ENCODE measurements at places on chromosomes 2 and 18. TPM values are rescaled to one million over a fixed set of nuclear protein-coding genes. Genes with fewer than 3 reads are reported as not detected.

DNA sequence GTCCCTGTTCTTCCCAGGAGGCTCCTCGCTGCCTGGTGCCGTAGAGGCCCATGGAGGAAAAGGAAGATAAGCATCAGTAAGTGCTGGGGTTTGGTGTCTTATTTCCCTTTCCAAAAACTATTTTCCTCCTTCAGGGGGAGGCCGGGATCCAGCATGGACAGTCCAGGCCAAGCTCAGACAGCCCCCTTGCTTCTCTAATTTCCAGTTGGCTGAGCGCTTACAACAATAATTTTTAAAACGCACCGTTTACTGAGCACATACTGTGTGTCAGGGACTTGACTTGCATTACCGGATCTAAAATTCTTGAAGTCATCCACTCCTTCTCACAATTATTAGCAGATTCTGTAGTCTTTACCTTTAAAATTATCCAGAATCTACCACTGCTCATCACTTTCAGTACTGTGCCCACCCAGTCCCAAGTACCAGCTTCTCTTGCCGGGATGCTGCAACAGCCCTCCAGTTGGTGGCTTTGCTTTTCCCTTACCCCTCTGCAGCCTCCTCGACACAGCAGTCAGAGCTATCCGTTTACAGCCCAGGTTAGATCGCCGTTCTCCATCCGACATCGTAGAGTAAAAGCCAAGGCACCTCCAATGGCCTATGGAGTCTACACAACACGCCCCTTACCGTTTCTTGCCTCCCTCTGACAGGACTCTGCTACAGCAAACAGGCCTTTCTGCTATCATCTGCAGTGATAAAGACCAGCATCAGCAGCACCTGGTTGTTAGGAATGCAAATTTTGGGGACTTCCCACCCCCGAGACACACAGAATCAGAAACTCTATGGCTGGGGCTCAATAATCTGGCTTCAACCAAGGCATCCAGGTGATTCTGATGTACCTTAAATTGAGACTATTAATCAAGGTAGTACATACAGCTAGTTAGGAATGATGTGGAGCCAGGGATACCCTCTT, 75.2 kb upstream of the TSPYL6 start:
- H3K27ac ChIP-seq, result no peak overlapping the region
- peak; percentile 7 for DNase-seq
- H3K36me3 ChIP-seq, result no peaks in the 10 kb centered on the region
- H3K4me1 ChIP-seq, result peaks cover 13% of the 10 kb centered on the region
- H3K27me3 ChIP-seq, result no peaks in the 10 kb centered on the region

GRCh38 chr2:68709421-68709911, 25.1 kb upstream of the ARHGAP25 start:
- no peaks in the 10 kb centered on the region for H3K36me3 ChIP-seq
- DNase-seq, result peak; percentile 27
- H3K27ac ChIP-seq, result no peak overlapping the region
- H3K27me3 ChIP-seq, result no peaks in the 10 kb centered on the region
- H3K4me3 ChIP-seq, result no peak overlapping the region

PSMD1 gene
- total RNA-seq, result 27.4 TPM

DNA sequence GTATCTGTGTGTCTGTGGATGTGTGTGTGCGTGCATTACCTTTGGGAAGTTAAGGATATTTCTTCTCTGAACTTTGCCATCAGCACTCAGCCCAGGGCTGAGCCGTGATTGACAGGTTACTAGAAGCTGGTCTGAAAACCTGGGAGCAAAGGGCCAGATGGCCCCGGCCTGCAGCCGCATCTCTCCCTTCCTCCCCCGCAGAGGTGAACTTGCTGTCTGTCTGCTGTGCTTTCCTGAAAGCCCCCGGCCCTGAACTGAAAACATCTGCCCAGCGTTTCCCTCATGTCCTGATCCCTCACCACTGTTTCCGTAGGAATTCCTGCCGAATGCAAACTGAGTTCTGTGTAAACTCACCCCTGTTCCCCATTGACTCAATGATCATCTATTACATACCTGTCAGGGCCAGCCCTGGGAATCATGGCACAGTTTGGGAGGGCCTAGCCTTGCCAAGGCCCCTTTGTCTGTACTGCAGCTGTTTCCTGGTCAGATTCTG, 45.8 kb downstream of the MYCN start:
- no peaks in the 10 kb centered on the region for H3K27me3 ChIP-seq
- no peak for DNase-seq
- H3K4me3 ChIP-seq, result no peak overlapping the region
- no peaks in the 10 kb centered on the region for H3K36me3 ChIP-seq

DNA sequence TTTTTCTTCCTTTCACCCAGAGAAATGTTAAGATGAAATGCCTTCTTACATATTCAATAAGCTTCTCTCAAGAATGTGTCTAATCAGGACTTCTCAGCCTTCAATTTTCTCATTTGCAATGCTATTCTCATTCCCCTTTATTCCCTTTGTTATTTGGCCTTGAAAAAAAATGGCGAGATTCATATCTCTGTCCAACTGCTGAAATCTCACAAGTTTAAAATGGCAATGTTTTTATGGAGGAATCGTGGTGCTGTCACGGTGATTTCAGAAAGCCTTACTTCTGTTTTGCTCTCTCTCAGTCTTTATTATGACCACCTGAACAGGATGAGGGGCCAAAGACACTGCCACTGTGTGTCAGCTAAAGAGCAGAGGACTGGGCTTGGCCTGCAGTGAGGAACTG, 928.5 kb downstream of the DCC start:
- H3K4me3 ChIP-seq, result no peak overlapping the region
- H3K4me1 ChIP-seq, result no peaks in the 10 kb centered on the region
- no peaks in the 10 kb centered on the region for H3K27me3 ChIP-seq
- no peaks in the 10 kb centered on the region for H3K36me3 ChIP-seq

DNA sequence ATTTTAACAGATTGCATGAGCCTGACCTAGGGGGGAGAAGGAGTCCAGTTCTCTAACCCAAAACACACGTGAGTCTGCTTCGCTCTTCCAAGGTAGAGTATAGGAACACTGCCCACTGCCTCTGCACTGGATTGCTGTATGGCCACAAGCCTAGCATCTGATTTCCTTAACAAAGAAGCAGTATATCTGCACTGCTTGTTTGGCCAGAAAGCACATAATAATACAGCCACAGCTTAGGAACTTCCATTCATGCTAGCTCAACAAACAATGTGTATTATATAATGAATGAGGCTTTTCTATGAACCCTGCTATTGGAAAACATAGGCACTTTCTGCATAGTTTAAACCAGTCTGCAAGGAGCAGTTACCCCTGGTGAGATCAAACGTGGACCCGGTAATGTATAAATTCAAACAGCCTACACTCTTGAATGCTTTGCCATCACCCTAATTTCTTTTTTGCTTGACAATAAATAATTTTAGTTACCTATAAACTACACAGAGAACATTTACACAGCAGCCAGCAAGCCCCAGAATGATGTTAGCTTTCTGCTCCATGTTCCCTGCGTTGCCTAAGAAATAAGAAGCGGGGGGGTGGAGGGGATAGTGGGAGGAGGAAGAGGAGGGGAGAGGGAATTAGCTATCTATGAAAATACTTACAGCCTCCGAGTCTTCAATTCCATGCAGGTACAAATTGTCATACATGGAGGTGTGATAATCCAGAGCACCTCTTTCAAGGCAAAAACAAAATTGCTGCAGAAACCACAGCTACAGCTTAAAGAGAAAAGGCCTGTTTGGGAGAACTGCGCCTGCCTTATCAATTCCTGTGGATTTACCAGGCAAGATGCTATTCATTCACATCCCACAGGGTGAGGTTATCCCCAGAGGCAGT, 125.6 kb downstream of the CACNB4 start:
- no peaks in the 10 kb centered on the region for H3K36me3 ChIP-seq
- H3K4me1 ChIP-seq, result no peaks in the 10 kb centered on the region
- H3K27me3 ChIP-seq, result no peaks in the 10 kb centered on the region
- no peak overlapping the region for H3K27ac ChIP-seq
- no peak for DNase-seq

DNA sequence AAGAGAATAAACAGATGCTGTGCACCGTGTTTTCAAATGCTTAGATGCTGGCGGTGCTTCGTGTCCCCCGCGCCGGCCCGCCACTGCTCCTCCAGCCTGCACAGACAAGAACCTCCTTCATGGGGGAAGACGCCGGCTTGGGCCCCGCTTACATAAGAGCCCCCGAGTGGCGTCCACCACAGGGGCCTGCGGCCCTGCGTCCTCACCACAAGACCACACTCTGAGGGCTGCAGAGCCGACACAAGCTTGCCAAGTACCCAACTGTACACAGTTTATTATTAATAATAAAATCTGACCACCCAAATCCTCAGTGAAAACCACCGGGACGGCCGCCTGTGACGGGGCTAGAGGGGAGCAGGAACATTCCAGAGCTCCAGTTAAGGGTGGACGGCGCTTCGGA, 232.2 kb downstream of the HDAC4 start:
- H3K27ac ChIP-seq, result no peak overlapping the region
- H3K4me3 ChIP-seq, result no peak overlapping the region
- H3K4me1 ChIP-seq, result no peaks in the 10 kb centered on the region
- H3K27me3 ChIP-seq, result no peaks in the 10 kb centered on the region
- no peaks in the 10 kb centered on the region for H3K36me3 ChIP-seq
- DNase-seq, result no peak

PDE1A gene
- 4.0 TPM for total RNA-seq

GRCh38 chr2:227677928-227678327, 11.3 kb downstream of the SCYGR5 start:
- H3K27ac ChIP-seq, result no peak overlapping the region
- no peak overlapping the region for H3K4me3 ChIP-seq
- no peaks in the 10 kb centered on the region for H3K36me3 ChIP-seq
- no peaks in the 10 kb centered on the region for H3K27me3 ChIP-seq
- DNase-seq, result no peak
- H3K4me1 ChIP-seq, result no peaks in the 10 kb centered on the region

AQP4 gene
- not detected for total RNA-seq

ESPNL gene
- total RNA-seq, result not detected

UGT1A1 gene
- total RNA-seq, result not detected

PLGLB2 gene
- not detected for total RNA-seq

DNA sequence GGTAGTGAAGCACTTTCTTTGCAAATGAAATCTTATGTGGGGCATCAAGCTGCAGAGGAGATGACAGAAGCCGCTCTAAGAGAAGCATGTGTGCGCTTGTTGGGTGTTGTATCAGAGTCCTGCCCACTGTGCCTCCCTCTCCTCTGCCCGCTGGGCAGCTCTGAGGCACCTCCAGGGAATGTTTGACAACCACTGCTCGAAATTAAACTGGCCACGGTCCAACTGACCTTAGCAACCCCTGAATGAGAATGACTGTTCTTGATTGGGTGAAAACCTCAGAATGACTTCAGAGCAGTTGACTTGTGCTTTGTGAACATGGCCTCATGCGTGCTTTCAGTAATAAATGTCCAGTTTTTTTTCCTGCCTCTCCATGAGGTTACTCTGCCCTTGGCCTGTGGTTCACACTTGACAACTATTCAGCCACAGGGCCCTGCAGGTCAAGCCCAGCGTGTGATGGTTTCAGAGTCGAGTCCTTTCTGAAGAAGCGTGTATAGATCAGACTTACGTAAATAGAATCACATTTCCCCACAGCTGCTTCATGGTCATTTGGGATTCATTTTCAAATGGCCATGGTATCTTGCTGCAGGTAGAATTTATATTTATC, 94.9 kb downstream of the SLC4A3 start:
- H3K36me3 ChIP-seq, result no peaks in the 10 kb centered on the region
- DNase-seq, result no peak
- H3K4me3 ChIP-seq, result no peak overlapping the region
- no peak overlapping the region for H3K27ac ChIP-seq

- no peaks in the 10 kb centered on the region for H3K4me1 ChIP-seq
- no peak for DNase-seq
- no peaks in the 10 kb centered on the region for H3K36me3 ChIP-seq
- no peak overlapping the region for H3K27ac ChIP-seq
- H3K27me3 ChIP-seq, result no peaks in the 10 kb centered on the region
- H3K4me3 ChIP-seq, result no peak overlapping the region
These were observed 339.2 kb downstream of the RNF144A start for GRCh38 chr2:7256377-7256776.

CDK15 gene
- total RNA-seq, result not detected

DNA sequence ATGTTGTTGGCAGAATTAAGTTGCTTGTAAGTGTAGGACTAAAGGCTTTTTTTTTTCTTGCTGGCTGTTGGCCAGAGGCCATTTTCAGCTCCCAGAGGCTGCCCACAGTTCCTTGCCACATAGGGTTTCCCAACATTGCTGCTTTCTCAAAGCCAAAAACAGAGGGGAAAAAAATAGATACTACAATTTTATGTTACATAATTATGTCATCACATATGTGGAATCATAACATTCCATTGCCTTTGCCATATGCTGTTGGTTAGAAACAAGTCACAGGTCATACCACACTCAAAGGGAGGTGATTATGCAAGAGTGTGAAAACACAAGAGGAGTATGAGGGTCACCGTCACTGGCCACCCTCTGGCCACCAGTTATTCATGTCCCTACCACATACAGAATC, 154.5 kb downstream of the RTN4 start:
- H3K27ac ChIP-seq, result no peak overlapping the region
- no peak overlapping the region for H3K4me3 ChIP-seq
- no peaks in the 10 kb centered on the region for H3K4me1 ChIP-seq
- no peaks in the 10 kb centered on the region for H3K36me3 ChIP-seq
- no peak for DNase-seq
- no peaks in the 10 kb centered on the region for H3K27me3 ChIP-seq

DNA sequence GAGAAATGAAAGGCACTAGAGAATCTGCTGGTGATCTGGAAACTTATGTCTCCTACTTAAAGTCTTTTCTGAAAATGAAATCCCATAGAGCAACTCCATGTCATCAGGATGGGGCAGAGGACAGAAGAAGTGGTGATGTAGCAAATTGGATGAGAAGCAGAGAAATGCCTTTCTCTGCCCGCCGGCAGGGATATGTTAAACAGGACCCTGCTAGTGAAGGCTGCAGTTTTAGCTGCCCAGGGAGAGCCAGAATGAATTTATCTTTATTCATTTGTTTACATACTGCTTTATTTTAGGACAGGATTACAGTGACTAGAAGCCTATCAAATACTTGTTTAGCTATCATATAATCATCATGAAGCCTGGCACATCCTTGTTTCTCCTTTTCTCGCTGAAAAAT, 247.0 kb downstream of the DOK6 start:
- no peak for DNase-seq
- H3K4me1 ChIP-seq, result no peaks in the 10 kb centered on the region
- H3K27me3 ChIP-seq, result peaks cover 5% of the 10 kb centered on the region
- no peak overlapping the region for H3K4me3 ChIP-seq

DNA sequence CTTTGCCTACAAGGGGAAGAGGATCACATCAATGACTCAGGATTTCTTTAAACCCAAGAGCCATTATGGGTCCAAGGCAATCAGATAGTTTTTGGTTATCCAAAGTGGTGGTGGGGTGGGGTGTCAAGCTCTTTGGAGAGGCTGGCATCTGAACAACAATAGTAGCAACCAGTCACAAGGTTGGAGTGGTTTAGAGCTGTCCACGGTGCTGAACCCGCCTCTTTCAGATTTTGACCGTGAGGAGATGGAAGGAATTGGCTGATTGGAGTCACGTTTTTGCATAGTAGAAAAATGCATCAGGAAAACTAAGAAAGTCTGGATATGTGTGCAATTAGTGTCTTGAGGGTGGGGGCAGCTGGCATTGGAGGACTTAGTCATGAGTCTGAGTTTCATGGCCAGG, 159.9 kb downstream of the LOXHD1 start:
- H3K36me3 ChIP-seq, result no peaks in the 10 kb centered on the region
- H3K27me3 ChIP-seq, result no peaks in the 10 kb centered on the region
- no peak for DNase-seq
- no peak overlapping the region for H3K4me3 ChIP-seq
- H3K4me1 ChIP-seq, result no peaks in the 10 kb centered on the region
- no peak overlapping the region for H3K27ac ChIP-seq

- H3K27ac ChIP-seq, result peak overlapping the region; percentile 71
- peak; percentile 49 for DNase-seq
- peaks cover 63% of the 10 kb centered on the region for H3K4me1 ChIP-seq
- H3K27me3 ChIP-seq, result no peaks in the 10 kb centered on the region
- no peak overlapping the region for H3K4me3 ChIP-seq
These were observed 73.3 kb upstream of the MCFD2 start for GRCh38 chr2:46988733-46989481.

CAD gene
- total RNA-seq, result 18.4 TPM
